ENCODE measurements at places on chromosomes 3 and 15. TPM values are rescaled to one million over a fixed set of nuclear protein-coding genes. Genes with fewer than 3 reads are reported as not detected.
A peak's percentile ranks its signal among the peaks of the same experiment; 100 is the strongest.

The SSR3 gene
- 491 TPM for total RNA-seq

DNA sequence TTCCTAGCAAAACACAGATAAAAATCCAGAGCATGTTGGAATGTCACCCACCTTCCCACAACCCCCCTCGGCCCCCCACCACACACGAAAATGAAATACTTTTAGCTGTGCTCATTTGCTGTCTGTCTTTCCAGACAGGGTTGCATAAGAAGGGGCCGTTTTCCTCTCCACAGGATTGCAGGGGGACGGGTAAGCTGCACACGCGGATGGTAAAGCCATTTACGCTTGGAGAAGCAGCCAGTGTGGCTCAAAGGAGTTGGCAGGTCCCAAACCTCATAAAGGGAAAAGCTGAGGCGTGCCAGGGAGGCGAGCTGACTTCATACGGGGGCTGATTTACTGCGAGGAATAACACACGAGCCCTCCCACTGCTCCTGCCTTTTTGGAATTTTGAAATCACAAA is 47.4 kb upstream of the ITGA11 start:
- DNase-seq: peak; percentile 56

DNA sequence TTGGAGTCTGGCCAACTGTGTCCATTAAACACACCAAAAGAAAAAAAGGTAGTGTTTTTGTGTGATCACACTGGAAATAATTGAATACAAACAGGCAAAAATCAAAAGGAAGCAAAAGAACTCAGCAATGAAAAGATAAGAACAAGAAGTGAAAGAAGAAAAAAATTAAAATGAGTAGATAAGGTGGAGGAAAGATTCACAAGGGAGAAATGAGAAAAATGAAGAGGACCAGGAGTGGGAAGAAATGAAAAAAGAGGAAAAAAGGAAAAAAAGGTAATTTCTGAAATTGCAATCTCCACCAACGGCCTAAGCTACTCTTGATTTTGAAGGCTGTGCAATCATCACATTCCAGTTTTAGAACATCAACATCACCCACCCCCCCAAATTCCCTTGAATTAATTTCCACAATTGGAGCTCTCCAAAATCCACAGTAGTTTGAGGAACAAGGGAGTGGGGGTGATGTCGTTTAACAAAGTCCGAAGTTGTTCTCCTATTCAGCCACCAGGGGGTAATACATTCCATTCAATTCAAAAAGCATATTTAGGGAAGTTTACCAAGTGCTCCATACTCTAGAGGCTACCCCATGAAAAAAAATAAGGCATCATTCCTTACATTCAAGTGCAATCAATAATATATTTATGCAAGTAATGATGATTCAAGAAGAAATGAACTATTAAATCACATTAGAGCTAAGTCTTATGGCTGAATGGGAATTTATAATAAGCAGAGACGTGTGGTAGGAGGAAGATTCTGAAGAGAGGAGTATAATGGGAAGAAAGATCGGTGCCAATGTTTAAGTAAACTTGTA is 37.4 kb downstream of the ZNF860 start:
- DNase-seq: peak; percentile 54

DNA sequence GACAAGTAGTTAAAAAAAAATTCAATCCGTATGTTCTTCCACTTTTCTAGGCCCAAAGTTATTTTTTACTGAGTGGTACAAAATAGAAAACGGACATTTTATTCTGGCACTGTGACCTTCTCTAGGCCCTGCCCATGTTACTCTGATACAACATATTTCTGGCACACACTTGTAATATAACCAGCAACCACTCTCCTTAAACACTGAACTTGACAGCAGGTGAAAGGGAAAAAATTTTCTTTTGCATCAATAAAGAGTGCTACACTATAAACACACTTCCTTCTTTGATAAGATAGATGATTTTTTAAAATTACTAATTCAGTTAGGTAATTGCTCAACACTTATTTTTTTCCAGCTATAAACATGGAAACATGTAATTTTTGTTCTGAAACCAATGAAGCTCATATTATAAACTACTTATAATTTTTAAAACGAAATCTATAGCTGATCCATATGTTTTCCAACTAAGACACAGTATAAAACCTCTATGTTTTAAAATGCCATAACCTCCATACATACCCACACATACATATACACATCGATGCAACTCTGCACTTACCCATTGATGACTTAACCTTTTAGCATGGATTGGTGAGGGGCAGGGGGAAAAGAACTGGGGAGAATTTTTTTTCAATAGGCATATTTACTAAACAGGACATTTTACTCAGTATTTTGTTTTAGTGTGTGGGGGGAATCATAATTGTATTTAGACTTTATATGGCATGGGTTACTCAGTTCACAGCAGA is 5.3 kb upstream of the CTNNB1 start:
- DNase-seq: no peak

- DNase-seq: no peak
These were observed 46.9 kb upstream of the COL6A6 start for GRCh38 chr3:130470126-130470525.

DNA sequence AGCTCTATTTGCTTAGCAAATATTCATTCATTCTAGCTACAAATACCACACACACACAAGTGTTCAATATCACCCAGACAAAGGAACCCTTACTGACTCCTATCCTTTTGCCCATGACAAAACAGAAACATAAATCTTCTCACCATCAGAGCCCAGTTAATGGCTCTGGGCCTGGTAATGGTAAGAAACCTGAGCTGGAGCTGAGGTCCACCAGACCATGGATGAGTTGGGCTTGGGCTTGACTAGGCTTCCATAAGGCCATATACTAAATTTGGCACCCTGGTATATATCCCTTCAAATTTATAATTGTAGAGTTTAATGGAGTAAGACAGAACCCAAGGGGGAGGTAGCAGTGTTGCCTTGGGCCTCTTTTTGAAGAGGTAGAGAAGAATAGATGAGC is 29.4 kb downstream of the GPR176 start:
- no peak for DNase-seq

DNA sequence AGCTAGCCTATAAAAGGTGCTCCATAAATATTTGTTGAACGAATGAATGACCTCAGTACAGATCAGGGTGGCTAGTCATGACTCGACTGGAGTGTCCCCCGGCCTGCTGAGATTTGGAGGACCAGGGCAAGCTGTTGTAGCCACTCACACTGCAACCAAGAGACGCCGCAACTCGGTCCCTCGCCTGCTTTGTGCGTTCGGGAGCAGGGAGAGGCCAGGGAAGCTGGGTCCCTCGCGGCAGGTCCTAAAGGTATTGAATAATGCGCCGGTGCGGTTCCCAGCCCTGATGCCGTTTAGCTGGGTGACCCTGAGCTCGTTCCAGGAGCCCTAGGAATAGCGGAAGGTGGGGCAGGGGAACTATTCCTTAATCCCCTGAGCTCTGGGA is 1.8 kb downstream of the IGDCC4 start:
- no peak for DNase-seq

The SNRK gene
- 12.5 TPM for total RNA-seq

GRCh38 chr3:61872077-61872706 is 310.8 kb downstream of the PTPRG start:
- DNase-seq: no peak

GRCh38 chr3:71163198-71163918 is 420.2 kb downstream of the FOXP1 start:
- no peak for DNase-seq

Measured in LHCN-M2 (cell line).